Activated CD4-positive, CD25-positive, alpha-beta regulatory T cell treated with anti-CD3 and anti-CD28 coated beads, Interleukin-2, amount 50 U/mL, for 24 hours (primary cell): ENCODE measurements at places on chromosomes 12 and 14.

DNA sequence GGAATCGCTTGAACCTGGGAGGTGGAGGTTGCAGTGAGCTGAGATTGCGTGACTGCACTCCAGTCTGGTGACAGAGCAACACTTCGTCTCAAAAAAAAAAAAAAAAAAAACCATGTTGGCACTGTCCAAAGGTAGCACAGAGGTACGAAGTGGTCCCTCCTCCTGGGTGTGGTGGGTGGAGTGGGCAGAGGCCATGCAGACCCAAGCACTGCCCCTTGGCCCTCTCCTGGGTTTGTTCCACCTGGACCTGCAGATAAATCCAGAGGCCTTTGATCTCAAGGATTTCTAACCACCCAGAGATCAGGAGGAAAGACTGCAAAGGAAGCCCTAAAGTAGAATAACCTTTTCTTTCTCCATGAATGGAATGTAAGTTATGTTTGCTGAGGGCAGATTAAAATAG is 8.7 kb upstream of the GALNT6 start:
- ATAC-seq = no peak

GRCh38 chr12:25052914-25053211 is 104.0 kb upstream of the BCAT1 start:
- ATAC-seq = no peak

DNA sequence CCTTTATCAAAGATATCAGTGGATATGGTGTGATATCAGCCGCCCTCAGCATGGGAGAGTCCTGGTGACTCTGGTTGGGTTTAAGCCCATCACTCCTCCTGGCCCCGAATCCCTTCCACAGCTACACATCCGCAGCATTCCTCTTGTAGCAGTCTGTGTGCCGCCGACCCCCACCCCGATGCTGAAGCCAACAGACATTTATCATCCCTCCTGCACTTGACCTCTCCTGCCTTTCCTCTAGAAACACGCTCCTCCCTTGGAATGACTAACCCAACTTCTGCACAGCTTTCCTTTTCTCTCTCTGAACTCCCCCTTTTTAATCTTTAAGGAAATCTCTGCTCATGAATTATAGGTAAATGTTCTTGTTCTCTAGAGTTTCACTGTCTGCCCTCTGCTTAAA is 250.9 kb upstream of the FOXN3 start:
- ATAC-seq = no peak

GRCh38 chr14:101367421-101368261 is 193.7 kb upstream of the DIO3 start:
- no peak for ATAC-seq

- no peak for ATAC-seq
Observed at GRCh38 chr12:85029456-85029855, 6.6 kb downstream of the TSPAN19 start.

GRCh38 chr12:9240776-9241175 is 32.6 kb upstream of the PZP start:
- no peak for ATAC-seq

DNA sequence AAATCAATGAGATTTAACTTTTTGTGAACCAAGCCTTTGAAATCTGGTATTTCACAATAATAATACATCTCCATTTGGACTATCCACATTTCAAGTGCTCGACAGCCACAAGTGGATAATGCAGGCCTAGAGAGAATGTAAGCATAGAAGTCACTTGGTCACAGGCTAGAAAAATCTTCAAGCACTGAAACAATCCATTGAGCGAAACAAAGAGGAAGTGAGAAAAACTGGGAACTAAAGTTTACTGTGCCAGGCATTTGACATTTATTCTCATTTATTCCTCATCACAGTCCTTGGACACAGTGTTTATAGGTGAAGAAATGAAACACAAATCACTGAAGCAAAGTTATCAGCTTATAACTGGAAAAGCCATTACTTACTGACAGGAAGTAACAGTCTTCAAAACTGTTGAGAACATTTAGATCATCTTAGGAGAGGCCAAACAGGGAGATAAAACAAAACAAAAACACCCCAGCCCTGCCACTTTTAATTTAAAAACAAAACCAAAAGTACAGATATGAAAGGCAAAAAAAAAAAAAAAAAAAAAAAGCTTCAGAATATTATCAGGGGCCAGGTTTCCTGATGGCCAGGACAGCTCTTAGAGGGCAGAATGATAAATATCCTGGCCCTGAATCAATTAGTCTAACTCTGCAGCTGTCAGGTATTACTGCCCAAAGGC is 29.2 kb downstream of the GNS start:
- ATAC-seq = no peak
